ENCODE measurements at places on chromosomes 7 and 10. TPM values are rescaled to one million over a fixed set of nuclear protein-coding genes. Genes with fewer than 3 reads are reported as not detected.
A peak's percentile ranks its signal among the peaks of the same experiment; 100 is the strongest.

Gene FAM221A
- total RNA-seq = 4.0 TPM

DNA sequence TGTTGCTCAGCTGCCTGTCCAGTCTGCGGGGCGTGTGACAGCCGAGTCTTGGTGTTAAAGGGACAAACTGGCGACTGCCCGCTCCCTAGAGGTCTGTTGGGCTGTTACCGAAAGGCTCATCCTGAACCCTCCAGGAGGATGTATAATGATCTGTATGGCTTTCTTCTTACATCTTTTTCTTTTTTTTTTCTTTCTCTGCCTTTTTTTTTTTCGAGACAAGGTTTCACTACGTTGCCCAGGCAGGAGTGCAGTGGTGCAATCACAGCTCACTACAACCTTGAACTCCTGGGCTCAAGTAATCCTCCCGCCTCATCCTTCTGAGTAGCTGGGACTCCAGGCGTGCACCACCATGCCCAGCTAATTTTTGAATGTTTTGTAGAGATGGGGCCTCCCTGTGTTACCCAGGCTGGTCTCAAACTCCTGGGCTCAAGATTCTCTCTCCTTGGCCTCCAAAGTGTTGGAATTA lies 857 bp downstream of the INTS15 start:
- DNase-seq = no peak

DNA sequence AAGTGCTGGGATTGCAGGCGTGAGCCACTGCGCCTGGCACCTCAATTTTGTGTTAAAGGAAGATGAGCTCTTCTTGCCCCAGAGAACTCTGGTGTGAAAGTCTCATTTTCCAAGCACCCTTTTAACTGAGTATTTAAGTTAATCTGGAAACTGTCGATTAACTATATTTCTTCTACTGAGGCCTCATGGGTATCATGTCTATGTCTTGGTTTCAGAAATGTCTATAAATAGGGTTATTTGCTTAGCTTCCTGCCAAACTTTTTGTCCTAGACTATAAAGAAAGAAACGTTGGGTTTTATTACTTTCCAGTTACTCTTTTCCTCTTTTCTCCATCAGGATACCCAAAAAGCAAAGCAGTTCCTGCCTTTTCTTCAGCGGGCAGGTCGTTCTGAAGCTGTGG lies 102.4 kb downstream of the LRRC4 start:
- no peak for DNase-seq

- no peak for DNase-seq
Observed at GRCh38 chr10:125982260-125982948, 86.0 kb downstream of the FANK1 start.

DNA sequence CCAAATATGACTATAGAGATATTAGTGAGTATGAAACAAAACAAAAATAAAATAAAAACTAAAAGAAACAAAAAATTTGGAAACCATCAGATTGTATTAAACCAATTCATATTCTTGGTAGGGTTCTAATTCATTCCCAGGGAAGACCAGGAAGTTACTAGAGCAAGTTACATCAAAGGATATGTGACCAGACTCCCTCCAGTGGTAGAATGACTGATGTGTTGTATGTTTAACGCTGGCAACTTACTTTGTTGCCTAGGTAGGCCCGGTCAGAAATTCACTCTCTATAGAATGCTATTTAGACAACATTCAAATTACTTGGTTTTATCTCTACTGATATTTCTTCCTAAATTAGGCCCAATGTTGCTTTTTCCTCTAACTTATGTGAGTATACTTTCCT lies 5.2 kb downstream of the PHYHIPL start:
- no peak for DNase-seq

Gene FXYD4
- total RNA-seq = not detected

GRCh38 chr10:27717861-27718260 lies 27.8 kb downstream of the MKX start:
- DNase-seq = no peak

GRCh38 chr10:42970451-42971250 lies 106.2 kb upstream of the RET start:
- peak; percentile 80 for DNase-seq
